ENCODE measurements at places on chromosomes 16 and 17.
A peak's percentile ranks its signal among the peaks of the same experiment; 100 is the strongest.

GRCh38 chr17:48641541-48642058, 15.4 kb upstream of the HOXB9 start:
- DNase-seq, result no peak

DNA sequence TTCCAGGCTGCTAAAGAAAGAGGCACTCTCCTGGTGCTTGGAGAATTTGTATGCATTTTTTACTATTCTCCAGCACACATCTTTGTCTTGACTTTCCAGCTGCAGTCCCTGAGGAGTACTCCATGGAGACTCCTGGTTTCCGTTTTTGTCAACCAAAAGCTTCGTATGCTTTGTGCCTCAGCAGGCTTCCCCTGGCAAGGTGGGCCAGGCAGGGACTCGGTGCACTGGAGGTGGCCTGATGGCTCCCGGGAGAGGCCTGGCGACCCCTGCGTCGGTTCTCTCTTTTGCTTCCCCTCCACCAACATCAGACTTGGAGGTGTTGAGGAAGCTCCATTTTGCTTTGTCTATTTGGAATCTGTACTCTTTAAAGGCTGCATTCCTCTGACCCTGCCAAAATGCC, 23.7 kb downstream of the CDK5R1 start:
- no peak for DNase-seq

DNA sequence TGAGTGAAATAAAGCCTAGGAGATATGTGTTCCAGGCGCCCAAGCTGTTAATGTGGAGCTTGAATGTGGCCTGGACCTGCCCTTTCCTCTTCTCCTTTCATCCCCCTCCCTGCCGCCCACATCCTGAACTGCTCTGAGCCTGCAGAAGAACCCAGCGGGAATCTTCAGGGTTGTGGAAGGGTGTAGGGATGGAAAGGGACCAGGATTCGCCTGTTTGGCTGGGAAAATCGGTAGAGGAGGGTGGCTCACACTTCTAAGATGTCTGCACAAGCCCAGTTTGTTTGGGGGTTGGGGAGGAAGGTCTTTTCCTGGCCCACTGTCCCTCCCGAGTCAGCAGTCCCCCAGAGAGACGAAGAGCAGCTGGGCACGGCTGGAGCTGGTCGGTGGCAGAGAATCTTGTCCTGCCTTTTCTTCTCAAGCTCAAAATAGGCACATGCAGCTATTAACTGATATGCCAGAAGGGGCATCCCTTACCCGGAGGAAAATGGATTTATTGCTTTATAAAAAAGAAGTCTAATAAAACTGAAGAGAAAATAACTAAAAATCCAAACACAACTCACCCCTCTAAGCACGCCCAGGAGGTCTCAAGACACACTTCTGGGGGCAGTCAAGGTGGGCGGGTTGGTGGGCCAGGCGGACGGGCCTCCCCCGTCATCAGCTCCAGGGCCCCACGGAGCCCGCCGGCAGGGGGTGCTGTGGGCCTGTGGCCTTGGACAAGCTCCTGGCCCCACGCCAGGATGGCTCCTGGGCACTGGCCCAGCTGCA, 11.5 kb upstream of the PITPNA start:
- peak; percentile 82 for DNase-seq

- peak; percentile 5 for DNase-seq
Measured at GRCh38 chr16:84687715-84688114, 12.1 kb upstream of the USP10 start.

DNA sequence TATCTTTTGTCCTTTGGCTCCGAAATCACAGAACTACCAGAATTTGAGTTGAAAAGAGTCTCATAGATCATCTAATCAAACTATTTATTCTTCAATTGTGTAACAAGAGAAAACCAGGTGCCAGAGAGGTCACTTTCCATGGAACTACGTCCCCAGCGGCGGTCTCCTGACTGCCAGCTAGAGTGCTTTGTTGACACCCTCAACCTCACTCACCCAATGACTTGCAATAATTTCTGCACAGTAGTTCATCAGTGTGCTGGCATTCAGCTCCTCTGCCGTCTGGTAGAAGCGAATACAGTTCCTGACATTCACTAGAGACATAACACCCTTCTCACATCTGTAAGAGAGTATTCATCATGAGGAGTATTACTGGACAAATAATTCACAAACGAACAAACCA, 54.2 kb downstream of the ANKFY1 start:
- no peak for DNase-seq

DNA sequence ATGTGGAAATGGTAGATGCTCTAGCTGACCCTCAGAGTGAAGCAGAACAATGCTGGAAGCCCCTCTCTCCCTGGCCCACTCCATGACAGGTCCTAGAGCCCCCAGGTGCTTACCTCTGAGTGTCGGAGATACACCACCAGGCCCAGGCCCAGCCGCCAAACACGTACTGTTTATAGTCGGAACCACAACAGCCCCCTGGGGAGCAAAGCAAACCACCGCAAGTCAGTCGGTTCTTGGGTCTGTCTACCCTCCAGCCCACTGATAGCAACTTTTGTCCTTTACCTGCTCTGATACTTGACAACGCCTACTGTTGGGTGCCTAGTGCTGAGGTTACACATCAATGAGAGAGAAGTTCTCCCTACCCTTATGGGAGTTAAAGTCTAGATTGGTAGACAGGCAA, 8.7 kb downstream of the FLOT2 start:
- DNase-seq, result no peak

- DNase-seq, result no peak
Measured at GRCh38 chr17:81328978-81329926, 34.1 kb upstream of the SLC38A10 start.

DNA sequence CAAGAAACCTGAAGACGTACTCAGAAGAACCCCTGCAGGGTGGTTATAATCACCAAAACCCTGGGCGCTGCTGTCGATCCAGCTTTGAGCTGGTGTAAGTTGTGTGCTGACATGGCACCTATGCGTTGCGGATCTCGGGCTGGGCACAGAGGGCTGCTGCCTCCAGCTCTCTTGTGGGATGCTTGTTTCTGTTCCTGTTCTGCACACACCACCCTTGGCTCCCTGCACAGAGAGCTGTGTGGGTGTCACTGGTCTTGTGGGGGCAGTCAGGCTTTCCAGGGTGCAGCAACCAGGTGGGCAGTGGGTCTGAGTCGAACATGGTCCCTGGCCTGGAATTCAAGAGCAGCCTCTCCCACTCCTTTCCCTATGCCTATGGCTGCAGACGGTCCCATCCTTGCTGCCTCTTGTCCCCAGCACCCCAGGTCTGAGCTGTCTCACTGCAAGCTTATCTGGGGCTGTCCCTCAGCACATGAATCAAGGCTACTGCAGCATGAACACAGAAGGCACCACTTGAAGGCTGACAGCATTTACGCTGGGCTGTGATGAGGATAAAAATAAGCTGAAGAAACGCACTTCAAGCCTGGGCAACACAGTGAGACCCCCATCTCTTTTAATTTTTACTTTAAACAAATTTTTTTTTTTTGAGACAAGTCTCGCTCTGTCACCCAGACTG, 20.1 kb downstream of the ZNF276 start:
- DNase-seq, result no peak

DNA sequence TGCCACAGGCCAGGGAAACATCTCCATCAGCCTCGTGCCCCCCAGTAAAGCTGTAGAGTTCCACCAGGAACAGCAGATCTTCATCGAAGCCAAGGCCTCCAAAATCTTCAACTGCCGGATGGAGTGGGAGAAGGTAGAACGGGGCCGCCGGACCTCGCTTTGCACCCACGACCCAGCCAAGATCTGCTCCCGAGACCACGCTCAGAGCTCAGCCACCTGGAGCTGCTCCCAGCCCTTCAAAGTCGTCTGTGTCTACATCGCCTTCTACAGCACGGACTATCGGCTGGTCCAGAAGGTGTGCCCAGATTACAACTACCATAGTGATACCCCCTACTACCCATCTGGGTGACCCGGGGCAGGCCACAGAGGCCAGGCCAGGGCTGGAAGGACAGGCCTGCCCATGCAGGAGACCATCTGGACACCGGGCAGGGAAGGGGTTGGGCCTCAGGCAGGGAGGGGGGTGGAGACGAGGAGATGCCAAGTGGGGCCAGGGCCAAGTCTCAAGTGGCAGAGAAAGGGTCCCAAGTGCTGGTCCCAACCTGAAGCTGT, 3.4 kb downstream of the NXPH3 start:
- no peak for DNase-seq

DNA sequence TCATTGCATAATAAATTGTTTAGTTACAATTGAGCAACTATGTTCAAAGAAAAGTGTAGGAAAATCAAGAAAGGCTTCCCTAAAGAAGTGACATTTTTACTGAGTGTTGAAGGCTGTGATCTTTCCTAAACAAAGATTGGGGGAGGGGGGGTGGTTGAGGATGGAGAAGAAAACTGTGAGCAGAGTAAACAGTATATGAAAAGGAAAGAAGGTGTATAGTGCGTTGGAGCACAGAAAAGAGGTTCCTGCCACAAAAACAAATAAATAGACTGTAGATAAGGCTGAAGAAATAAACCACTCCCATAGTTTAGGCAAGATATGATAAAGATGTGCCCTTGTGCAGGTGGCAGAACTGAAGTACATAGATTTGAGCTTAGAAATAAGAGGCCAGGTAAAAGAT, 8.5 kb downstream of the ABCA10 start:
- DNase-seq, result no peak

DNA sequence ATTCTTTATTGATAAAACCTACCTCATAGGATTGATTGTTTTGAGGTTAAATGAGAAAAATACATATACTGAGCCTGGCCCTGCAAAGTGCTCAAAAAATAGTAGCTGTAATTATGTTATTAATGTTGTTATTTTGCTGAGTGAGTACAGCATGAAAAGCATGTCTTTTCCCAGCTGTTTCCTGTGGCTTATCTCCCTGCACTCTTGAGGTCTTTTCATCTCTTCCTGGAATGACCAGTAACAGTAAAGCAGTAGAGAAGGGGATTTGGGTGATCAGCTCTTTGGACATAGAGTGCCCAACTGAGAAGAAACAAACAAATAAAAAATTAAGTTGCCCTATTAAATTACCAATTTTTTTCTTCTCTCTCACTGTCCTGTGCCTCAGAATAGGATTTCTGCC, 53.7 kb downstream of the NFAT5 start:
- DNase-seq, result no peak

DNA sequence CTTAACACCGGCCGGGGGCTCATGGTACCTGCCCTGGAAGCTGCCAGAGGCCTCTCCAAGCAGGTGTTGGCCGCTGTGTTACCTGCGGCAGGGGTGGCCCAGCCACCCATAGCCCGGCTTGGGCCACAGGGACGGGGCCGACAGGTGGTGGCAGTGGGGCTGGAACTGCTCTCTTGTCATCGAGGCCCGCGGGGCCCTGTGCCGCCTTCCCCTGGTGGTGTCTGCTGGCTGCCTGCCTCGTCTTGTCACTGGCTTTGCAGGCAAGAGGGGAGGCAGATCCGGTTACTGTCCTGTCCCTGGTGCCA, 27.1 kb downstream of the GSE1 start:
- no peak for DNase-seq

- DNase-seq, result no peak
Measured at GRCh38 chr17:66989579-66989978, 25.1 kb downstream of the CACNG4 start.

DNA sequence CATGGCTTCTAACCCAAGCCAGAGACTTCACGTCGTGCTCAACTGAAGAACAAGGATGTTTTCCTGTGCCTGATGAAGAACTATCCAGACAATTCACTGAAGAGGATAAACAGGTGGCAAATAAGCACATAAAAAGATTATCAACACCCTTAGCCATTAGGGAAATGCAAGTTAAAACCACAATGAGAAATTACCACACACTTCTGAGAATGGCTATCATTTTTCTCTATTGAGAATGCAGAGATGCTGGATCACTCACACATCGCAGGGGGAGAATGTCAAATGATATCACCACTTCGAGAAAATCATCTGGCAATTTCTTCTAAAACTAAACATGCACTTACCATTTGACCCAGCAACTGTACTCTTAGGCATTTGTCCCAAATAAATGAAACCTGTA, 162.8 kb downstream of the IRX3 start:
- no peak for DNase-seq

DNA sequence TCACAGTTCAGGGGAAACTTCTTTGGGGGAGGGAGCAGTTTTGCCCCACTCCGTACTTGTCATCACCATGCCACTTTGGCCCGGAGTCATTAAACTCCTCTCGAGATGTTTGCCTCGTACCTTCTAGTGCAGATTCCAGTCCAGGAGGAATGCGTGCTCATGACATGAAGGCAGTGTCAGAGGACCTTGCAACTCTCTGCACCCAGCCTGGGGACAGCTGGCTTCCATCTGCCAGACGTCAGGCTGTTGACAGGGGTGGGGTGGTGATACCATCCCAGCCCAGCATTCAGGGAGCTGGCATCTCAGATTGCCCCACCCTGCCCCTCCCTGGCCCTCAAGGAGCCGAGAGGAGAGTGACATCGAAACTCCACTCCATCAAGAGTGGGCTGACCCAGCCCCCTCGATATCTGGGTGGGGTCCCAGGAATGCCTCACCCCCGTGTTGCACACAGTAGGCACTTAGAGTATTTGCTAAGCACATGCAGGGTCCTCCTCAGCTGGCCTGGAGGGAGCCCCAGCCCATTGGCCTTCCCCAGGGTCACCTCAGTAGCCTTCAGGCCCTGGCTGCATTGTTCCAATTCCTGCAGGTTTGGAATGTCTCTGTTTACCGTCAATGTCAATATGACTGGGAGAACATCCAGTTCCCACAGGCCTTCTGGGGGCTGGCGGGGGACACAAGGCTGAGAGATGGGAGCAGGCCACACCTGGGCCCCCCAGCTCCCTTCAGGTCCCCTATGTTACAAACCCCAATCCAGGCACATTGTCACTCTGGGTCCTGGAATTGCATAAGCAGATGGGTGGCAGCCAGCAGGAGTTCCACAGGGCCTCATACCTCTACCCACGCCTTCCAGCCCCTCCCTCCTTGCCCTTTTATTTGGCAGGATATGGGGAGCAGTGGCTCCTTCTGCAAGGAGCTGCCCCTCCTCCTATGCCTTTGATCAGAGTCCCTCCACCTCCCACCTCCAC, 21.3 kb upstream of the EMP2 start:
- DNase-seq, result no peak

- no peak for DNase-seq
Measured at GRCh38 chr16:86892509-86892908, 314.2 kb downstream of the FOXL1 start.

DNA sequence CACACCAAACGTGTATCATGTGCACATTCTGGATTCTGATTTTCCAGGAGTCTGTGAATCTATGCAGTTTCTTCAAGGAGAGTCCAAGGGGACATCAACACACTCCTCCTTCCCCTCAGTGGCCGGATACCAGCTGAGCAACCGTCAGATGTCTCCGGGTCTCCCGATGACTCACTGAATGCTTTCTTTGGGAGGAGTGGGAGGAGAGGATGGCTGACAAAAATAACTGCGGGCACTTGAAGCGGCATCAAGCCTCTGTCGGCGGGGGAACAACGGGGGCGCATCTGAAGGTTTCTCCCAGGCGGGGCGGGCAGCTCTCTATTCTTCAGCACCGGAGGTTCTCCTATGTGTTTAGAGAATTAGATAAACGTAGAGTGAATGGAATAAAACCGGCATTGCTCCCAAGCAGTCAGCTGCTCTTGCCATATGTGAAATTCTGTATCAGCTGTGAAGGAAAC, 24.6 kb upstream of the LRRC75A start:
- DNase-seq, result no peak

All from activated T-cell treated with anti-CD3 and anti-CD28 coated beads, Interleukin-2, amount 50 U/mL, for 24 hours (primary cell).